NCI-H1105 treated with DMSO at 0.1 percent for 48 hours (cell line): ENCODE measurements at places on chromosomes 4 and X.

DNA sequence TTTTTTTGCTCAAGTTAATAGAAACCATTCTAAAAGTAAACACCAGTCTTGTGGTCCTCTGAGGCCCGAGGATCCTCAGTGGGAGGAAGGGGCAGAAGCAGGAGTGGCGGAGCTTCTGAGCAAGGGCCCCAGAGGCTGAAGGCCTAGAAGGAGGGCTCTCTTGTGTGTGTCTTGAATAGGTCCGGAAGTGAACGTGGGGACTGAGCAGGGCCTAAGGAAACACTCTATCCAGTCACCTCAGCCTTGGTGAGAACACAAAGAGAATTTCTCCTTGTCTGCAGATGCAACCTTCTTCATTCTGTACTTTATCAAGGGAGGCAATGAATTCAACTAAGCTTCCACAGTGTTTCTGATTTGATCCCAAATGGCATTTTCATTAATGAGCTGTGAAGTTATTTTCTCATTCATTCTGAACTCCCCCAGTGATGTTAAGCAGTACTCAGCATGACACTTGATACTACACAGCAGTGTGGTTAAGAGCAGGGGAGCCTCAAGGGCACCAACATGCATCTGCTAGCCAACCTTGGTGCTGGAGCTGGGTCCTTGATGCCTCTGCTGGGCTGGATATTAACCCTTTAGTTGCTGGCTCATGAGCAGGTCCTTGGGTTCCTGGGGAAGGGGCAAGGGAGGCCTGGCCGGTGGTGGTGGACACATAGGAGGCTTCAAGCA, 64.7 kb downstream of the RBM47 start:
- DNase-seq: no peak

DNA sequence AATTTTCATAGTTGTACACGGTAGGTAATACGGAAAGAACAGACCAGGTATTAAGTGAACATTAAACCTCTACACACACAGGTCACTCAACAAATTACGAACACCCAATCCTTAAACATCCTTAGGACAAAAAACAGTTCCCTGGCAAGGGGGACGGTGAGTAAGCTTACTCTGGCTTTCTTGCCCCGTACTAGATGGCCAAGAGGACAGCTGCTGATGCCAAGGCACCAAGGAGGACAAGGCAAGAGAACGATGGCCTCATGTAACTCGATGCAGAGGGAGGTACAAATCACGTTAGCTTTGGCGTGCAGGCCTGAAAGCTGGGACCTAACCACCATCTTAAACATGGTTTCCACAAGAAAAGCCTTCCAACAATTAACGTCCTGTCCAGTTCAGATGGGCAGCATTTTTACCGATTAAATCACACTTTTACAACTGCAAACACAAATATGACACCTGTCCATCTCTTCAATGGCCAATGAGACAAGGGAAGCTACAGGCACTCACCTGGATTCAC, 23.7 kb downstream of the FAT1 start:
- no peak for DNase-seq

- no peak for DNase-seq
Measured at GRCh38 chr4:151718984-151719955, 41.5 kb downstream of the GATB start.

- no peak for DNase-seq
Measured at GRCh38 chrX:44973420-44973932, 100.5 kb downstream of the KDM6A start.

DNA sequence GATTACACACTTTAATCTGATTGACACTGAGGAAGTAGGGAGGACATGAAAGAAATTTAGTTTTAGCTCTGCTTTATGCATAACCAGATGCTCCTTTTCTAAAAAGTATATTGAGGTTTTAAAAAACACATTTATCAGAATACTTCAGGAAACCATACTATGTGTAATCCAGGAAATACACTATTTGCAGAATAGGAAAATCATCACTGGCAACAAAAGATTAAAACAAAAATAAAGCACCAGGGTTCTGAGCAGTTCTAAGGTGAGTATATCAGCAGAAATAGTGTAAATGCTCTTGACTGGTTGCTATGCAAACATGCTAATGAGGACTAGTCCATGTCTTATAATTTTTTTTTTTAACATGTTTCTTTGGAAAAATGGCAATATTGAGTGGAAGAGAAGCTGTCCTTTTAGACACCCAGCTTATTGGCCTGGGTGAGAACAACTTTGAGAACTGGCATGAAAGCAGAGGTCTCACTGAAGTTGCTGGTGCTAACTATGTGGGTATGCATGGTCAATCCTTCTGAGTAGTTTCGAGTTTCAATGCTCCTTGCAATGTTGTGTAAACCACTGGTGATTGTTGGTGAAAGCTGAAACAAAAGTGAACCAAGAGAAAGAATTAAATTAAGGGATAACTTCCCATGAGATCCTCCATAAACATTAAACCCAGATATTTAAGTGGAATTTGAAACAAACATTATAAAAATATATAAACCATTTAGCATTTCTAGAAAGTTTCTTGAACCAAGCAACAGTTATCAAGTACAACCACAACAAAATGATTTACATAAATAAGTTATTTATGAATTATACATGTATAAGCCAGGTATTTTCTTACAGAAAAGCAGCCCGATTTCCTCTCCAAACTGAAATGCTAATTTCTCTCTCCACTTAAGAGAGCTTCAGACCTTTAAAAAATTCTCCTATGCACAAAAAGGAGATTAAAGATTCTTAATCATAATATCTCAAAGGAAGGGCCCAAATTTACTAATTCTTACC, 20.4 kb upstream of the SCD5 start:
- no peak for DNase-seq

DNA sequence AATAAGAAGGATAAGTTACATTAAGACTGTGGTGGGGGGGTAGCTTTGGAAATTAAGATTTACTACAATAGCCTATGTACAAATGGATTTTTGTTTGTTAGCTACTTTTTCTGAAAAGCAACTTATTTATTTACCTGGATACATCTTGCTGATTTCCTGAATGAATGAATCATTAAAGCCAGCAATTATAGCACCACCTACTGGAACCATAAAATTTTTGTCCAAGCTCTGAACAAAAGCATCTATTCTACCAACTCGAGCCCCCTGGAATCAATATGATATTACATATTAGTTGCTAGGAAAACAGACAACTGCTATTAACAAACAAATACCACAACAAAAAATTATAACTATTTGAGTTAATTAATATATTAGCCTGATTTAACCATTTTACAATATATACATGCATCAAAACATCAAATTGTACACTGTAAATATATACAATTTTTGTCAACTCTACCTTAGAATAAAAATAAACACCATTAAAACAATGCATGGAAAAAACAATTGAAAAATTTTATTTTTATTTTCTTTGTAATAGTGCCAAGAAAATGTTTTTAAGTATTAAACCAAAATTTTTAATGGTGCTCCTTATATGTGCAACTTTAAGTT, 15.3 kb downstream of the SEPSECS start:
- peak; percentile 25 for DNase-seq

- no peak for DNase-seq
Measured at GRCh38 chr4:177975315-177975987, 533.2 kb upstream of the AGA start.

GRCh38 chrX:39802908-39803307, 294.9 kb downstream of the BCOR start:
- no peak for DNase-seq

DNA sequence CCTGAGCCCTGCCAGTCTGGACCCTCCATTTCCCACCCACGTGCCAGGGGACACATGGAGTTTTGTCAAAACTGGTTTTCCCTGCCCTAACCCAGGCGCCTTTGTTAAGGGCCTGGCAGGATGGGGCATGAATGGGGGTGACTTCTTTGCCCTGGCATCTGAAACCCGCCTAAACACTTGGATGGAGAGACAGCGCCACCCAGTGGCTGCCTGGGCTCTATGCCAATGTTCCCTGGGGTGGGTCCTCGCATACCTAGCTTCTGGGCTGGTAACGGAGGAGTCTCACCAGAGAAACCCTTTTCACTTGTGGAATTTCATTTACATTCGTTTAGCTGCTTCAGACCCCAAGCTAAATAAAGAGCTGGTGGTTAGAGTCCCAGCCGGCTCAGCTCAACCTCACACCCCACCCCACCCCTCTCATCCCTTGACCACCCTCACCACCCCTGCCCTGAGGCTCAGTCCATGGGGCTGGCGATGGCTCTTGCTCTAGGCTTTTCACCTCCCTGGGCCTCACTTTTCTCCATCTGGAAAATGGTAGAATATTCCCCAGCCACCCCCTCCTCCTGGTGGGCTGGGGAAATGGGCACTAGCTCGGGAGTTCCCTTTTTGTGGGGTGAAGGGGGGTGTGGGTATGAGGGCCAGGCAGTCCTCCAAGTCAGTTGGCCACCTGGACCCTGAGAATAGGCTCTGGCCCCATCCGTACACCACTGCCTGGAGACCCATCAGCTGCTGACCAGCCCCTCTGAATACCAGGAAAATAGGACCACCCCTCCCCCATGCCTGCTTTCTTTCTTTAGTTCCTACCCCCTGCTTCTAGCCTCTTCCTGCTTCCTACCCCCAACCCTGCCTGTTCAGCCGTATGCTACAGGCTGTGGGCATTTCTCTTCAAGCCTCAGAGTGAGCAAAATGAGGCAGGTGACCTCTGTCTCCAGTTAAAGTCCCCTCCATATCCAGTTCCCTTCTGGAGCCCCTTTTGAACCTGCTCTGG, 57.1 kb upstream of the PJA1 start:
- peak; percentile 50 for DNase-seq

- DNase-seq: peak; percentile 38
Measured at GRCh38 chr4:168831919-168832762, 177.9 kb downstream of the CBR4 start.

GRCh38 chr4:142128529-142128928, 492.1 kb downstream of the IL15 start:
- no peak for DNase-seq

DNA sequence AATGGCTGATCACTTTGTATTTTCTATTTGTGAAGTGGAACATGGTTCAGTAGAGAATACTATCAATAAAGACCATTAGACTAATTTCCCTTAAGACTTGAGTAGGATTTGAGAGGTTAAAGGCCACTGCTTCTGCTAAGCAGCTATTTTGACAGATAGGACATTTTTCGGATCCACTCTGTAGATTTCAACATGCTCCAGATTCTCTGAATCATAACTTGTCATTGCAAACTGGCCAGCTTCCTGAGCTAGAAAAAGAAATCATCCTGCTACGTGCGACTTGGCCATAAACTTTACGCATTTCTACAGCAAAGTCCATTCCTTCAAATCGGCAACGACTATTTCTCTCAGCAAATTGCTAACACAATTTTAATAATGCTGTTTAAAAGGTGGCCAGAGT, 55.2 kb downstream of the MGST2 start:
- DNase-seq: no peak

DNA sequence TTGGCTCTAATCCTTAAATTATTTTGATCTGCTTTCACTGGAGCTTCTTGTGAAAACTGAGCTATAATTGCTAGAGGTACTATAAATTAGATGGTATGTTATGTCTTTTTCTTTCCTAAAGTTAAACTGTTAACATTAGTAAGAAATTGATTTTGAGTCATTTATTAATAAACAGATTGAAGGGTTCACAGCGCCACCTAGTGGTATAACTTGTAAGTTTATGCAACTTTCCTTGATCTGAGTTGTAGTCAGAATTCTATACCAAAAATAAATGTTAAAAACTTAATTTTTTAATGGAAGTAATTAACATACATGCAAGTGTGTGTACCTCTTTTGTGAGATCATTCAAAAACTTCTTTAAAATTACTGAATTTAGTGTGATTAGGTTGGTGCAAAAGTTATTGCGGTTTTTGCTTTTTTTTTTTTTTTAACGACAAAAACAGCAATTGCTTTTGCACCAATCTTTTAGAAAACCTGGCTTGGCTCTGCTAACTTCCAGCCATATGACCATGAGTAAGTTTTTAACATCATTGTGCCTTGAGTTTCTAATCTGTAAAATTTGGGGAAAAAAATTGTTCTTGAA, 151.5 kb downstream of the CENPC start:
- peak; percentile 16 for DNase-seq

DNA sequence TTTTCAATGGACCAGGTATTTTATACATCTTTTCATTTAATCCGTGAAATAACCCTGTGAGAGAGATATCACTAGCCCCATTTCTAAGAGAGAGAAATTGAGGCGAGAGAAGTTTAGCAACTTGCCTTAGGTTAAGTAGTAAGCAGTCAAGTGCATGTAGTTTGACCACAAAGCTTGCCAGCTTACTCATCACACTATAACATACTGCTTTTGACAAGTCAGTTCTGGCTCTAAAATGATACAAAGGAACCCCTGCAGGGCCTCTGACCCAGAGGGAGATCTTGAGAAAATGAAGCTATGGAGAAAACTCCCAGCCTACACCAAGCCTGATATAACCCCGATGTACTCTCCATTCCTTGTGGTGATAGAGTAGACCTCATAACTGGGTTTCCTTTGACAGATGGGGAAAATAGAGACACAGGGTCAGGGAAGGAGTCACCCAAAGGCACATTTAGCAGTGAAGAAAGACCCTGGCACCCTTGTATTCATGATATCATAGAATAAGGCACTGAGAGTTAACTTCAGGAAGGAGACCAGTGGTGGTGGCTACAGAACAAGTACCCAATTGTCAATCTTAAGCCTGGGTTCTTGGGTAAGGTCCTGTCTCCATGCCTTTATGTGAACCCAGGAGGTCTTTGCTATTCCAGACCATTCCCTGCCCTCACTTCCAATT, 60.2 kb upstream of the MSN start:
- no peak for DNase-seq

- DNase-seq: no peak
Measured at GRCh38 chrX:31209005-31209628, 137.3 kb upstream of the FTHL17 start.

DNA sequence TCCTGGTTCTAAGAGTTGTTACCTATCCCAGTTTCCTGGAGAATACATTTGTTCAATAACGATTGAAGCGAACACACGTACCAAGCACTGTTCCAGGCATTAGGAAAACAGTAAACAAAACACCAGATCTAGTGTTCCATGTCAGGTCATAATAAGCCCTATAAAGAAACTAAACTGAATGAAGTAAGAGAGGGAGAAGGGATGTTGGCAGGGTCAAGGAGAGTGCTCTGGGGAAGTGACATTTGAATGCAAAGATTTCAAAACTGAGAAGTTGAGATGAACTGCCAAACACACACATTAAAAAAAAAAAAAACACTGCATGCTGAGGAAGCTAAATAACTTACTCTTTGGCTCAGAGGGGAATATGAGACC, 14.4 kb upstream of the ENAM start:
- no peak for DNase-seq

DNA sequence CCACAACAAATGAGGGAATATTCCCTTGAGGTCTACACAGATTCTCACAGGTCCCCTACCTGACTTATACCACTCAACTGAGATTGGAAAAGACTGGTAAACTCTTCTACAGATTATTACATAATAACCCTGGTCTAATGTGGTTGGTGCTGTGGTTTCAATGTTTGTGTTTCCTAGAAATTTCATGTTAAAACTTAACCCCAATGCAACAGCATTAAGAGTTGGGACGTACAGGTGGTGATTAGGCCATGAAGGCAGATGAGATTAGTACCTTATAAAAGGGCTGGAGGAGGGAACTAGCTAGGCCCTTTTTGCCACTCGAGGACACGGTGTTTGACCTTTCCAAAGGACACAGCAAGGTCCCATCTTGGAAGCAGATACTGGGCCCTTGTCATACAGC, 84.3 kb upstream of the TAPT1 start:
- DNase-seq: no peak
